ENCODE measurements at places on chromosomes 7 and 10. TPM values are rescaled to one million over a fixed set of nuclear protein-coding genes. Genes with fewer than 3 reads are reported as not detected.

GNG11 gene
- total RNA-seq = 1.1 TPM

MINPP1 gene
- total RNA-seq = 17.3 TPM

PRF1 gene
- total RNA-seq = not detected

GNAT3 gene
- not detected for total RNA-seq

ABLIM1 gene
- total RNA-seq = 76.6 TPM

CCSER2 gene
- total RNA-seq = 18.4 TPM

HOXA3 gene
- not detected for total RNA-seq

ITPRID1 gene
- not detected for total RNA-seq

NUP205 gene
- 80.6 TPM for total RNA-seq

MLXIPL gene
- 0.09 TPM for total RNA-seq

TFR2 gene
- 0.71 TPM for total RNA-seq

GPR37 gene
- total RNA-seq = 1.6 TPM

MMRN2 gene
- total RNA-seq = 4.8 TPM

LRRTM3 gene
- total RNA-seq = not detected

Measured in airway epithelial cell (primary cell).